ENCODE measurements at places on chromosomes 6 and 20.

GRCh38 chr20:4688305-4688704, 33.4 kb upstream of the PRND start:
- no peak for DNase-seq

GRCh38 chr6:159184559-159184958, 15.4 kb downstream of the FNDC1 start:
- no peak for DNase-seq

DNA sequence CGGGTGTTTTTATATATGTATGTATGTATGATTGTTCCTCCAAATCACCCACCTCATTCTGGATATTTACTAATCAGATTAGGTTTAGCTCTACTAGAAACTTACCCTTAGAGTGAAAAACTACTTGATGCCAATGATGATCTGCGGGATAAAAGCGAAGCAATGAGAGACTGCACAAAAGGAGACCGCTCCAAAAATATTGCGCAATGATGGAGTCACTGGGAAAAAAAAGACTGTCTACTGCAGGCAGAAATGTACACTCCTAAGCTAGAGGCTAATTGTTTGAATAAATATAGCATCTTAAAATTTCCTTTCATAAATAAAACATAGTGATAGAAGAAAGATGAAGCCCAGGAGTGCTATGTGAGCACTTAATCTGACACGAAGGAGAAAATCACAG, 7.3 kb downstream of the RAB32 start:
- DNase-seq, result no peak

DNA sequence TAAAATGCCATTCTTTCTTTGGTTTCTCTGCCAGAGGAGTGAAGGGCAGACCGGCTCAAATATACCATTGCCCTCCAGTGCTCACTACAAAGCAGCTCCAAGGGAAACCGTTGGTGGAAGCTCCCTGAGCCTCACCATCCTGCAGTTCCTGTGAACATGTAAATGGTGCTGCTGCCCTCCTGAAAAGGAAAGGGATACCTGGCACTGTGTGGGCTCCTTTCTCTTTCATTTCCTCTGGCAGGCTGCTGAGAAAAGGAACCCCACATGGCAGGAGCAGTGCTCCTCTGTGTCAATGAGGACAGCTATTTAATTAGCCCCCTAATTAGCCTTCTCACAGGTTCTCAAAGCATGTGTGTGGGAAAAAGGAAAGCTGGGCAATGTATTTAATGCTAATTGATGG, 142.5 kb downstream of the KLHL32 start:
- no peak for DNase-seq

GRCh38 chr20:35370751-35371150, 41.0 kb downstream of the UQCC1 start:
- DNase-seq, result no peak

GRCh38 chr20:46602429-46602828, 48.8 kb downstream of the SLC13A3 start:
- no peak for DNase-seq

All from suppressor macrophage (primary cell).